ENCODE measurements at places on chromosomes 4 and X. TPM values are rescaled to one million over a fixed set of nuclear protein-coding genes. Genes with fewer than 3 reads are reported as not detected.

Gene HSFX3
- not detected for total RNA-seq

Gene SAGE1
- not detected for total RNA-seq

Gene GSX2
- not detected for total RNA-seq

Gene RBMXL3
- total RNA-seq: not detected

Gene EMCN
- 97.3 TPM for total RNA-seq

Gene ZNF718
- 12.1 TPM for total RNA-seq

Gene GABRB1
- total RNA-seq: not detected

Gene N4BP2
- 6.9 TPM for total RNA-seq

Gene PDGFRA
- 0.55 TPM for total RNA-seq

Gene STK26
- total RNA-seq: 3.7 TPM

Gene TMSB15B
- total RNA-seq: 18.9 TPM

Gene ASB5
- total RNA-seq: not detected

Gene IGFBP7
- 526 TPM for total RNA-seq

All from endothelial cell of umbilical vein (primary cell).